ENCODE measurements at places on chromosomes 16 and 17.
A peak's percentile ranks its signal among the peaks of the same experiment; 100 is the strongest.

- DNase-seq: no peak
Measured at GRCh38 chr17:77888242-77889134, 70.0 kb upstream of the TNRC6C start.

DNA sequence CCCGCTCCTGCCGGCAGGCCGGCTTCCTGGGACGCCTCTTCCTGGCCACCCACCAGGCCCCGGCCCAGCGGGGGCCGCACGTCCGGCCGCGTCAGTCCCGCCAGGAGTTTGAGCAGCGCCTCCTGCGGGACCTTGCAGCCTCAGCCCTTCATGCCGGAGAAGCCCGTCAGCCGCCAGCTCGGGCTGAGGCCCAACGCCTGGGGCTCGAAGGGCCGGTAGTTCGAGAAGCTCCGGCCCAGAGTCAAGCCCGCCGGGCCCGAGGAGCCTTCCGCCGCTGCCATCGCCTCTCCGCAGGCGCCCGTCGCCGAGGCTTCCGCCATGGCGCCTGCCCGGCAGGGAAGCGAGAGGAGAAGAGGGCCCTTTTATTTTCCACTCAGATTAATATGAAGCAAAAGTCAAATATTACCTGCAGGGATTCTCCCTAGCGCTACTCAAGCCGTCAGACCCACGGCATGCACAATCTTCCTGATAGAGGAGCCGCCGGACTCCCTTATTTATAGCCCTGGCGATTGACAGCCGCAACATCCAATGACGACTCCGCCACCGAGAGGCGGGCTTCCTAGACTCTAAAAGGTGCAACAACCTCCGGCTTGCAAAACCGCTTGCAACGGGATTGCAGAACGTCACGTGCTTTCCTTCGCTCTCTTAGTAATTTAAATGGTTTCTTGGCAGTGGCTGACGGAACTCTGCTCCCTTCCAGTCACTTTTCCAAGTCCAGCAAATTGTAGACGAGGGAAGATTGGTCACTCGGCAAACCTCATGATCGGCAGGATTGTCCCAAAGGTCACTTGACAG, at the start of gene SEPHS2:
Gene SEPHS2 (minus strand): TSS at position 467 of the 795 bp plus-strand sequence. CDS start 147 bp downstream, at position 320.
- DNase-seq: peak; percentile 98

- DNase-seq: no peak
Measured at GRCh38 chr17:15409721-15410250, 57.6 kb downstream of the CDRT4 start.

DNA sequence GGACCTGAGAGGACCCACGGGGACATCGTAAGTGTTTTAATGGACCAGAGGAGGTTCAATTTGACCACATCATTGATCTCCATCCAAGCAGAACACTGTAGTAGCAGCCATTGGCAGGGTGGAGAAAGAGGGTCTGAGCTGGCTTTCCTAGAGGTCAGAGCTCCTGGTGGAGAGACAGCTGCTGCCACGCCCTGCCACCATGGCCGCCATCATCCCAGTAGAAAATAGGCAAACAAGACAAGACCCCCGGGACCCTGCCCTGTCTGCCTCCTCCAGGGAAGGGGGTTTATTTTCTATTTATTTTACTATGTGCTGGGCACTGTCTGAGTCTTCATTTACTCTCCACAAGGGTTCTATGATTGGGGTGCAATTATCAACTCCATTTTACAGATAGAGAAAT, 11.4 kb upstream of the ITGA3 start:
- DNase-seq: no peak

DNA sequence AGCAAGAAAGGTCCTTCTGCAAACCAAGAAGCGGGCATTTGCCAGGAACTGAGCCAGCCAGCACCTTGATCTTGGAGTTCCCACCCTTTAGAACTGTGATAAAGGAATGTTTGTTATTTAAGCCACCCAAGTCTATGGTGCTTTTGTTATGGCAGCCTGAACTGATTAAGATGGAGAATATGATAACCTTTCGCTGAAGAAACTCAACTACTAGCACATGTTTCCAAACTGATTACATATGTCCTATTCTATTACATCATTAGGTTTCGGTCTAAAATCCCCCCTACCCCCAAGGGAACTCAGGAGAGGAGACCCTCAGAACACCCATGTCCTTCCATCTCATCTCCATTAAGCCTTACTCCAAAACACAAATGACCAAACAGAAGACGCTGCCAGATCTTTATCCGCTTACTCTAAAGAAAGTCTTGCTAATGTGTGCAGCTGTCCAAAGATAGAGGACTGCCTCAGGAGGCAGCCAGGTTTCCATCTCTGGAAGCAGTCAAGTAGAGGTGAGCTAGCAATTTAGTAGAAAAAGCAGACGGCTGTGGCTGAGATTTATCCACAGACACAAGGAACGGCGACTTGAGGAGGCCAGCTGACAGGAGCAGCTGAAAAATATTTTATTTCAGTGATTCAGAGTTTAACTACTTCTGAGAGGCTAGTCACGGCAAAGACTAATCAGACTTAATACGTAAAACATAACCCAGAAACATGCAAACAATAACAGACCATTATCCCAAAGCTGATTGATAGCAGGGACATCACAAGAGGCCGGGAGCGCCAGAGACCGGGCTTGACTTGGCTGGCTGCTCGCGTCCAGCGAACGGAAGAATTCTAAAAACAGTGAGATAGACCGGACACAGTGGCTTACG, 611.4 kb upstream of the CDH5 start:
- no peak for DNase-seq

Measured in activated CD4-positive, alpha-beta T cell treated with anti-CD3 and anti-CD28 coated beads for 48 hours (primary cell).